ENCODE measurements at places on chromosomes 3 and 15.

DNA sequence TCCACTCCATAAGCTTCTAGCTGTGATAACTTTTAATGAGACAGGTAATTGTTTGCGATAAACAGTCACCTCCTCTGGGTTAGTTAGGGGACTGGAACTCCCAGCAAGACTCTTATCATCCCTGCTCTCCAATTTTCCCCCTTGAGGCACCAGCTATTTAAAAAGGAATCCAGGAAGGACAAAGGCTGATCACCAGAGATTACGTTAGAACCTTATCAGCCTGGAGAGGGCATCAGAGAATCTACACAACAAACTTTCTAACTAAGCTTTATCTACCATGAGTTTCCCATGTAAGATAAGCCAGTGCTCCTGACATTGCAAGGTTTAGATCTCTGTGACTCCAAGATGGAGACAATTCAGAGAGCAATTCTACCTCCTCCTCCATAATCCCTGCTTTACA lies 31.3 kb downstream of the GPR176 start:
- no peak for DNase-seq

DNA sequence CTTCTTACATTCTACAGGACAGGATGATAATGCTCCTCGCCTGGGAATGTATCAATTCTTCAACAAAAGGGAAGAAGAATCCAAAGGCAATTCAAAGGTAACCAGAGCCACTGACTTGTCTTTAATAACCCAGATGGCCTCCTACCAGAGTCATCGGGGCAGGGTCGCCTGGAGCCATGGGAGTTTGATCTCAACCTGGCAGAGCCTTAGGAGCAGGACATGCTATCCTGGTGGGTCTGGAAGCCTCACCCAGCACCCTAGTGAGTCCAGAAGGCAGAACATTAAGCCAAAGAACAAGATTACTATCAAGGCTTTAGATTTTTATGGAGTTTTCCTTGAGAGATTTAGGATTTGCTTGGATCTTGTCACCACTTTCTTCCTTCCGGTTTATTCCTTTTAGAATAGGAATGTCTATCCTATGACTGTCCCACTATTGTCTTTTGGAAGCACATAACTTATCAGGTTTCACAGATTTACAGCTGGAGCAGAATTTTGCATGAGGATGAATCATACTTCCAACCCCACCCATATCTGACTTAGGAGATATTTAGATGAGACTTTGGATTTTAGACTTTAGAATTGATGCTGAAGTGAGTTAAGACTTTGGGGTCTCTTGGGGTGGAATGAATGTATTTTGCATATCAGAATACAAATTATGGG lies 330.3 kb upstream of the GOLIM4 start:
- DNase-seq = no peak

DNA sequence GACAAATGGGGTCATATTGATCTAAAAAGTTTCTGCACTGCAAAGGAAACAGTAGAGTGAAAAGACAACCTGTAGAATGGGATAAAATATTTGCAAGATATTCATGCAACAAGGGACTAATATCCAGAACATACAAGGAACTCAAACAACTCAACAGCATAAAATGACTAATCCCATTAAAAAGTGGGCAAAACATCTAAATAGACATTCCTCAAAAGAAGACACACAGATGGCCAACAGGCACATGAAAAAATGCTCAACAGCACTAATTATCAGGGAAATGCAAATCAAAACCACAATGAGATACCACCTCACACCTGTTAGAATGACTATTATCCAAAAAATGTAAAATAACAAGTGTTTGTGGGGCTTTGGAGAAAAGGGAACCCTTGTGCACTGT lies 8.8 kb downstream of the SLC12A8 start:
- DNase-seq = no peak

DNA sequence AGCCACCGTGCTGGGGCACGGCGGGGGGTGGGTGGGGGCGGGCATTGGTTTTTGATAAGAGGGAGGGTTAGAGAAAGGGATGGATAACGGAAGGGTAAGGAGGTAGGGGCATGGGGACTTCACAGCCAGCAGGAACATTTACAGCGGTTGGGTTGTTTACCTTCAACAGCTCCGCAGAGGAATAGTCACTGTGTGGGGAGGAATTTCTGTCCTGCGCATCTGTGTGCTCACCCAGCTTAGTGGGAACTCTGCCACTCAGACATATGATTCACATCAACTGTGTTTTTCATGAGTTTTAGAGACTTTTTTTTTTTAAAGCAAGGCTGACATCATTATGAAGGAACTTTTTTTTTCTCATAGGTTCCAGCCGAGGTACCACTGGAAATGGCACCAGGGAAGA lies 19.6 kb downstream of the CHRD start:
- no peak for DNase-seq

- no peak for DNase-seq
These were observed 45.2 kb downstream of the ZNF385D start for GRCh38 chr3:21705769-21706168.

DNA sequence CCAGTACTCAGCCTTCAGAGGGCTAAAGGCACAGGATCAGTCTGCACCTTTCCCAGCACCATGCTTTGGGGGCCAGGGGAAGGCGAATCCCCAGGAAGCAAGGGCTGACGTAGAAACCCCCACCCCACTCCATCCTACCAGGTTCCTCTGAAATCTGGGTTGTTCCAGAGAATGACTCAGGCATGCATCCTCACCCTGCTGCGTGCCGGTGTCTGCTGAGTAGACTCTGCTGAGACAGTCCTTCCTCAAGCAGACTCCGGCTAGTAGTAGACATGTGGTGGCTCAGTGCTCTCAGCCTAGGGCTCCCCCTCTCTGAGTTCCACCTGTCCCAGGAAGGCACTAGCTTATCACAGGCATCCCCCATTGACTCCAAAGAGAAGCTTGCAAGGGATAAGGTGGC lies 9.0 kb downstream of the TMEM43 start:
- no peak for DNase-seq

- DNase-seq = peak; percentile 51
These were observed 17.7 kb downstream of the PTH1R start for GRCh38 chr3:46895204-46895660.

DNA sequence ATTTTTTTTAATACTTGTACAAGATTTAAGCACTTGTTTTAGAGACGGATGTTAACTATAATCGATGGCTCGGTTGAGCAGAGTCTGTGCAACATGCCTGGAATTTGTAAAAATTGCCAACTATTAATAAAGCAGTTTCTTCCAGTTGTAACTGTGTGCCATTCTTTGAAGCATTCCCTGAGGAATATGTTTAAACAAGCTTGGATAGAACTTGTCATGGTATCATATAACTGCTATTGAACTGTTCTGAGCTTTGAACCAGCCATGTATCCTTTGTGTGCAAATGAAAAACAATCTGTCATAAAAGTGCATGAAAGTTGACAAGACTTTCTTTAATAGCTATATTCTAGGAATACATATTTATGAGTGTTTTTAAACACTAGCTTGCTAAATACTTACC lies 45.8 kb upstream of the UBE2E2 start:
- DNase-seq = no peak

- no peak for DNase-seq
These were observed 2.0 kb downstream of the GALNT15 start for GRCh38 chr3:16176391-16177030.

DNA sequence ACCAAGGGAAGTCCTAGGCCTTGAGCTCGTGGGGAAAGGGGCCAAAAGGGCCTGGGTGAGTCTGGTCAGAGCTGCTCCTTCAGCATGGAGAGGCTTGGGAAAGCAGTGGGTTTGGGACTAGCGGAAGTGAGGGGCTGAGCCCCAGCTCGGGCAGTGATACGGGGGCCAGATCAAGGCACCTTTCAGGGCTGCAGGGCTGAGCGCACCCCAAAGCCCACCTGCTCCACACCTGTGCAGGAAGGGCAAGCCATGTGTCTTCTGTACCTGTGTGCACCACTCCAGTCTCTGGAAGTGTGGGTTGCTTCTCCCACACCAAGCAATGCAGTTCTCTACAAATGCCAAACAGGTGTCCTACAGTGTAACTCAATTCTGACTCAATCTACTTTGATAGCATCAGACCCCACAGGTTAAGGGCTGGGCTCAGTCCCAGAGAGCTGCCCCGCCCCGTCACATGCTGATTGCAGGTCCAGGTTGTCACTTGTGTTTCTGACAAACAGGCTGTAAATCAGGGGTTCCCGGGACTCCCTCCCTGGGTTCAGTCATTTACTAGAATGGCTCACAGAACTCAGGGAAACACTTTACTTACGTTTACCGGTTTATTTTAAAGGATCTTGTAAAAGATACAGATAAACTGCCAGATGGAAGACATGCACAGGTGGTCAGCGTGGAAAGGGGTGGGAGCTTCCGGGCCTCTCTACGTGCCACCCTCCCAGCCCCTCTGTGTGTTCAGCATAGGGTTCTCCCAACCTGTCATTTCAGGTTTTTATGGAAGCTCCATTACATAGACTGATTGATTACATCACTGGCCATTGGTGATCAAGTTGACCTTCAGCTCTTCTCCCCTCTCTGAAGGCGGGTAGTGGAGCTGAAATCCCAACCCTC lies 28.8 kb upstream of the KLF13 start:
- no peak for DNase-seq

- no peak for DNase-seq
These were observed 326.9 kb downstream of the CNTN3 start for GRCh38 chr3:74287557-74287956.

- DNase-seq = no peak
These were observed 32.5 kb downstream of the RAB27A start for GRCh38 chr15:55257012-55257670.

DNA sequence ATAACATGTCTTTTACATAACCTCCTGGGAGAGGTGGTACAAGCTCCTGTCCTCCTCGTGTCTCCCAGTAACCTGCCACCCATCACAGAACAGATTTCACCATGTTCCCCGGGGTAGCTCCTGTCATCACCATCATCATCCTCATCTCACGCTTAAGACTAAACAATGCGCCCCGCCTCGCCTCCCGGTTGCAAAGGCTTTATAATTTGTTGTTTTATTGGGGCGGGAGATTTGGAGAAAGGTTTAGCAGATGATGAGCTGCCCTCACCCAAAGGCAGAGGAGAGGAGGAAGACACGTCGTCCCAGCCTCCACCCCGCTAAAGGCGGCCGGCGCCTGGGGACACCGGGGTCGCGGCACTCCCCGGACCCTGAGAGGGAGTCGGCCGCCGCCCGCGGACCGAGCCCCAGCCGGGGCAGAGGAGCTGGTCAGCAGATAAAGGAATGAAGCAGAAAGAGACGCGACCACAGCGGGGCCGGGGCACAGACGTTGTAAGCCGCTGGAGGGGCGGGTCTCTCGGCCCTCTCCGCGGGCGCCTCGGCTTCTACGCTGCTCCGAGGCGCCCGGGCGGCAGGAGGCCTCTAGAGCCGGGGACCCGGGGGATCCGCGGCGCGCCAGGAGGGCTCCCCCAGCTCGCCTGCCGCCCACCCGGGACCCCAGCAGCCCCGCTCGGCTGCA lies 589 bp downstream of the HERC1 start:
- DNase-seq = no peak

DNA sequence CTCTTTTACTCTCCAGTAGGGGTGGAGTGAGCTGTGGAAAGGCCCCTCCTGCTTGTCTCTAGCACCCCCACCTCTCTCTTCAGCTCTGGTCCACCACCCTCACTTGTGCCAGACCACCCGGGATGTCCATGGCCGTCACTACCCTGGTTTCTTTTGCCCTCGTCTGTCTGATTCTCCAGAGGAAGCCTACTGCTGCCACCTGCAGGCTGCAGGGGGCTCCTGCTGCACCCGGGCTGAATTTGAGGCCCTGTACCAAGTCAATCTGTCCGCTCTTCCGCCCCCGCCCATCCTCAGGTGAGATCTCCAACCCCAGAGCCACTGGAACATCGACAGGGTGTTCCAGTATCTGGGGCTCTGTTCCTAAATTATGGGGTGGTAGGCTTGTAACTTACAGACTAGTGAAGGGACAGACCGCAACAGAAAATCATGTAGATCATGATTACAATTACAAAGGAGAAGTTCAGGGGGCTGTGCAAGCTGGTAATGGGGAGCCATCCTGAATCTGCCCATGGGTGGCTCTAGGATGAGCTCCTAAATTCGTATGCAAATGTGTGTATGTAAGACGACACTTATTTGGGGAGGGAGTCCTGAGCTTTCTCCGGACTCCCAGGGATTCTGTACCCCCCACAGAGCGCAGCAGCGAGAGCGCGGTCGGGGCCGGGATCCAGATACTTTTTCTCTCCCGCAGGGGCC lies 683 bp upstream of the UNC45A start:
- peak; percentile 89 for DNase-seq

DNA sequence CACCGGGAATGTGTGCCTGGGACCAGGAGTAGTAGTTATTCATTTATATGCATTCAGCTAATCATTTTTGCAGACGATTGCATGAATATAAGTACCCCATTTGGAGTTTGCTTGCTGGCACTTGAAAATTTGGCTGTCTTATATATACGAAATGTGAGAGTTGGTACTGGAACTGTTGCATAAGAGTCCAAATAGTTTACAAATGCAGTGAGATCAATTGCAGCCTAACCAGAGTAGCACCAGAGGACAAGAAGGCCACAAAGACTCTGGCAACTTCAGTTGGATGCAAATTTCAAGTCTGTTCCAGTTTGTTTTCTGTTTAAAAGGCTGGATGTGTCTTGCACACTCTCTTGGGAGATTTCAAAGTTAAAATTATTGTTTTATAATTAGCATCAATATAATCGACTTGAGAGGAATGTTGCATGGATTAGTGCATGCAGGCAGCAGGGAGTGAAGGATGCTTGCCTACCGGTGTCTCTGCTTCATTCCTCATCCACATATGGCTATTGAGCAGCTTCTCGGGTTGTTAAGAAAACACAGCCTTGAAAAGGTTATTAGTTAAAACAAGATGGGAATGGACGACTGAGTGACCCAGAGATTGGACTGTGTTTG lies 213.0 kb downstream of the PTPRG start:
- DNase-seq = no peak

- DNase-seq = no peak
These were observed 799 bp downstream of the ABI3BP start for GRCh38 chr3:100992231-100993012.

DNA sequence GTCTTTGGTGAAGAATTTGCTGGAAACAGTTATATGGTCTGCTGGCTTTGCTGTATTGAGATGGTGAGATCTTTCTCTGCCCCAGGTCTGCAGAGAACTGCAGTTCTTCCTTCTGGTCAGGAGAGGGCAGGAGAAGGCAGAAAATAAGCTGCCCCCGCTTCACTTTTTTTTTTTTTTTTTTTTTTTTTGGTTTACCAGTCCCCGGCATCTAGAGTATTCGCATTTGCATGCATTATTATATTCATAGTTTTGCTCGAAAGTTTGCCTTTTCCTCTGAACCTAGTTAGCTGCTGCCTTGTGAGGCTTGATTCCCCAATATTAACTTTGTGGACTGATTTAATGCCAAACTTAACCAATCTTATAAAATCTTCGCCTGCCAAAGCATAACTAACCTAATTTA lies 10.6 kb upstream of the PARL start:
- DNase-seq = no peak

Data from stimulated activated CD4-positive, alpha-beta T cell treated with anti-CD3 and anti-CD28 coated beads, TNF-alpha, amount 100 ng/mL, for 24 hours (primary cell).